Astrocyte of the spinal cord (primary cell): ENCODE measurements at places on chromosomes 2 and 18.

DNA sequence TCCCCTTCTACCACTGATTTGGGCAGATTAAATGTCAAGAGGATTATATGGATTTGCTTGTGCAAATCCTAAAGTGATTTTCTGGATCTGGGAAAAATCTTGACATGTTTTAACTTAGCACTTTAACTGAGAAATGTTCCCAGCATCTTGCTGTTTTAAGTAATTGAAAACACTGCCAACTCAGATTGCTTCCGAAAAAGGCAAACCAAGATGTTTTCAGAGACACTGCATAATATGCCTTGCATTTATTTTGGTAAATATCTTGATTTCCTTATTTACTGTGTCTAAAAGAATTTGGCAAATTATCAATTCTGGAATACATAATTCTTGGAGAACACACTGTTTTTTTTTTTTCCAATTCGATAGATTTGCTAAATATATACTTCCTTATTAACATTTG, 385.0 kb upstream of the FAM98A start:
- no peak for DNase-seq

GRCh38 chr18:79335833-79336360, 59.8 kb upstream of the NFATC1 start:
- no peak for DNase-seq

- no peak for DNase-seq
Observed at GRCh38 chr2:239949075-239949474, 76.1 kb downstream of the NDUFA10 start.

- peak; percentile 76 for DNase-seq
Observed at GRCh38 chr18:12079491-12080237, 14.0 kb upstream of the ANKRD62 start.
